ENCODE measurements at places on chromosomes 5 and 9.

DNA sequence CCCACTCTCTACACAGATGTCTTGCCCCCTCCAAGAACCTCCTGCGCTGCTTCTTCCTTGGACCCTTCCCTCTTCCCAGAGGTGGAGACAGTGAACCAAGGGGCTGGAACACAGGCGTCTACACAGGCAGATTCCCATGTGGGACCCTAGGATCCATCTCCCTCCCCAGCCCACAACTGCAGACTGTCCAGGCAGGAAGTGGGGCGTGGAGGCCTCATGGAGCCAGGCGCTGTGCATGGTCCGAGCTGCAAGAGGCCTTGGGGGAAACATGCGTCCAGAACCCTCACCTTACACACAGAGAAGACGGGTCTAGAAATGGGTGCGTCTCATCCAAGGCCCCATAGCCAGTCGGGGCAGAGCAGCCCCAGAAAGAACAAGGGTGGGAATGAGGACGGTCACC lies 117.5 kb downstream of the VAV2 start:
- DNase-seq, result no peak

- DNase-seq, result no peak
Observed at GRCh38 chr5:149497357-149497756, 53.9 kb downstream of the CSNK1A1 start.

DNA sequence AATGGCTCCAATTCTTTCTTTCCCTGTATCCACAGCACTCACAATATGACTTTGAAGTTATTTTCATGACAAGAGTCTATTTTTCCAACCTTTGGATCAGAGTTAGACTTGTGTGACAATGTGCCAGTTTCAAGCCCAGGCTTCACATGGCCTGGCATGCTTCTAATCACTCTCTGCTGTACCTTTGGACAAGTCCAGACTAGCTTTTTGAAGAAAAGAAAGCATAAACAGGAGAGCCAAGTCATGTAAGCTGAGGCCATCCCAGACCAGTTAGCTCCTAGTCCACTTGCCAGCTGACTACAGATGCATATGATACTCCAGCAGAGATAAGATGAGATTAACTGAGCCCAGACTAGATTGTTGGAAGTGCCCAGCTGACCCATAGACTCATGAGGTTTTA lies 513.6 kb upstream of the C9orf72 start:
- DNase-seq, result no peak

DNA sequence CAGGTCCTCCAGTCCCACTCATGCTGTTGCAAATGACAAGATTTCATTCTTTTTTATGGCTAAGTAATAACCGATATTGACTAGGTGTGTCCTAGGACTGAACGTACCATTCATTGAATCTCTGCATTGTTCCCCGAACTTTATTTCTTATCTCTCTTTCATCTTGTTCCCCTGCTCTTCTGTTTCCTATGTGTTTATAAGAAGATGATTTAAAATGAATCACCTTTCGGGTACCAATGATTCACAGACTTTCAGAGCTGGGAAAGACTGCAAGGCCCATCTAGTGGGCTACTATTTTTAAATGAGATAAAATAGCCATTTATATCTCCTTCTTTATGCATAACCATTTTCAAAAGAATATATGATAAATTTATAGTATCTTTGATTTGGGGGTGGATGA lies 133.0 kb downstream of the CDH18 start:
- no peak for DNase-seq

- DNase-seq, result no peak
Observed at GRCh38 chr5:132227235-132227484, 493 bp downstream of the P4HA2 start.

DNA sequence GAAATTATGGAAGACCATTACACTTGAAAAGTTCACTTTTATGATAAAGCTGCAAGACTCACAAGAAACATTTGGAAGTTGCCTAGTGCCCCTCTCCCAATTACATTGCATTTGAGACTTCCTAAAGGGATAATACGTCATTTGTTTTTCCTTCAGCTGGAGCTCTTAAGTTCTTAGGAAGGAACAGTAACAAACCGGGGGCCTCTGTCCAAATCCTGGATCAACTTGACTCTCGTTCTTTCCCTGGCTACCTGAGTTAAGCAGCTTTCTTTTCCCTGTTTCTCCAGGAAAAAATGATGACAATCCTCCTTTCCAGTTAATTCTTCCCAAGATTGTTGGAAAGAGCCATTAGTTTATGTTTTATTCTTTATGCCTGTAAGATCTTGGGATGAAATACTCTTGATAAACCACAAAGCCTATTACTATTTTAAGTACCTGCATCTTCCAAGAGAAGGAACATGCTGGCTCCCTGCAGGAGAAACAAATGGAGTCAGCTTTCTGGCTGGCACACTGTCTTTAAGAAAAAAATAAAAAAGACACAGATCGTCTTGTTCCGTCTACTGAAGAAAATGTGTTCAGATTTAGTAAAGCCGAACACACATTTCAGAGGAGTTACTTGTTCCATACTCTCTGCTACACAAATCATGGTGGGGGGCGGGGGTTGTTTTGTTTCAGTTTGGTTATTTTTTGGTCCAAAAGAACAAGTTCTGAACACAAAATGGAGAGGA lies 297.9 kb downstream of the EFNA5 start:
- no peak for DNase-seq
